Activated CD8-positive, alpha-beta T cell treated with anti-CD3 and anti-CD28 coated beads, Interleukin-2, amount 10 ng/mL, durations not matched to agents 7 days and 5 days (primary cell): ENCODE measurements at places on chromosomes 1 and 21.
A peak's percentile ranks its signal among the peaks of the same experiment; 100 is the strongest.

DNA sequence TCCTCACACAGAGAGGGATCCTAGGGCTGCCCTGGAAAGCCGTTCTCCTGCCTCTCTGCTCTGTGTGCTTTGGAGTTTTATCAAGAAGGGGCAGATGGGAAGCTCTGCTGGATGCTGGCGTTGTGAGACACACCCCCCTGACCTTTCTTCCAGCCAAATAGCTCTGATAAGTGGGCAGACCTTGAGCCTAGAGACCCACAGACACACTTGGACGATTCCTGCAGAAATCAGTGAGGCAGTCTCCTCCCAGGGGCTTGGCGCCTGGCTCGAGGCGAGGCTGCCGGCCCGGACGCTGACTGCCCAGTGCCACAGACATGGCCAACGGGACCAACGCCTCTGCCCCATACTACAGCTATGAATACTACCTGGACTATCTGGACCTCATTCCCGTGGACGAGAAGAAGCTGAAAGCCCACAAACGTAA is at the start of gene MRAP:
MRAP (plus strand) TSS at position 198 of the 424 bp plus-strand sequence; CDS start at position 315, 117 bp downstream.
- no peak for DNase-seq
- no peak within 1 kb of the TSS for H3K27ac ChIP-seq
- H3K4me3 ChIP-seq = no peak within 1 kb of the TSS

- no peak for DNase-seq
- no peak overlapping the region for H3K27ac ChIP-seq
- no peaks in the 10 kb centered on the region for H3K27me3 ChIP-seq
- H3K4me3 ChIP-seq = no peak overlapping the region
- H3K4me1 ChIP-seq = peaks cover 11% of the 10 kb centered on the region
Observed at GRCh38 chr21:38813547-38813946, 7.8 kb downstream of the ETS2 start.

DNA sequence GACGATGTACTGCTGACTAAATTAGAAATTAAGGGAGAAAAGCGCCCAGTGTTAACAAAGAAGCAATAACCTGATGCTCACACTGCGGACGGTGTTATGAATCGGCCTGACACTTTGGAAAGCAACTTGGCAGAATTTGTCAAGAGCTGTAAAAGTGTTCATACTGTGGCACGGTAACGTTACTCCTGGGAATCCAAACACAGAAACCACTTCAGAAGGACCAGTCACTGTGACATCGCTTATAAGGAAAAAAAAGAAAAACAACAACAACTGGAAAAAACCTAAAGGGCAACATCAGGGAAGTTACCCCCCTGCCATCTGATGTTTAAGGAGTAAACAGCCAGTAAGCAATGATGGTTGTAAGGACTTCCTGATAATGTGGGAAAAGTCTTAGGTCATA is 27.7 kb downstream of the CAPZB start:
- H3K27ac ChIP-seq = no peak overlapping the region
- H3K27me3 ChIP-seq = no peaks in the 10 kb centered on the region
- H3K4me1 ChIP-seq = peaks cover 83% of the 10 kb centered on the region
- peaks cover 32% of the 10 kb centered on the region for H3K36me3 ChIP-seq
- no peak overlapping the region for H3K4me3 ChIP-seq

- H3K4me3 ChIP-seq = no peak overlapping the region
- no peak overlapping the region for H3K27ac ChIP-seq
- H3K4me1 ChIP-seq = peaks cover 16% of the 10 kb centered on the region
Observed at GRCh38 chr21:42310411-42311001, 4.7 kb downstream of the TFF3 start.

- no peak overlapping the region for H3K4me3 ChIP-seq
- DNase-seq = no peak
- H3K36me3 ChIP-seq = peaks cover 1% of the 10 kb centered on the region
- no peak overlapping the region for H3K27ac ChIP-seq
Observed at GRCh38 chr1:150789396-150789795, 18.7 kb downstream of the CTSK start.

- H3K27ac ChIP-seq = no peak within 1 kb of the TSS
- peak within 1 kb of the TSS; percentile 65 for H3K4me3 ChIP-seq
- H3K36me3 ChIP-seq = no peaks in the 10 kb centered on the region
- H3K27me3 ChIP-seq = peaks cover 13% of the 10 kb centered on the region
- peak; percentile 52 for DNase-seq
Observed at GRCh38 chr1:6260961-6261614, at the start of gene GPR153. TSS of gene GPR153 (minus strand) at chr1:6261098. CDS start at chr1:6254905, 6,193 bp downstream.

GRCh38 chr1:37764888-37765441 is at the start of gene EPHA10:
TSS of gene EPHA10 (minus strand) at chr1:37765120. CDS start at chr1:37765066, 54 bp downstream.
- H3K27ac ChIP-seq = no peak within 1 kb of the TSS
- peaks cover 5% of the 10 kb centered on the region for H3K4me1 ChIP-seq
- DNase-seq = no peak
- H3K4me3 ChIP-seq = no peak within 1 kb of the TSS

GRCh38 chr1:81452693-81453366 is 347.9 kb upstream of the ADGRL2 start:
- H3K4me3 ChIP-seq = no peak overlapping the region
- no peak overlapping the region for H3K27ac ChIP-seq
- DNase-seq = no peak

DNA sequence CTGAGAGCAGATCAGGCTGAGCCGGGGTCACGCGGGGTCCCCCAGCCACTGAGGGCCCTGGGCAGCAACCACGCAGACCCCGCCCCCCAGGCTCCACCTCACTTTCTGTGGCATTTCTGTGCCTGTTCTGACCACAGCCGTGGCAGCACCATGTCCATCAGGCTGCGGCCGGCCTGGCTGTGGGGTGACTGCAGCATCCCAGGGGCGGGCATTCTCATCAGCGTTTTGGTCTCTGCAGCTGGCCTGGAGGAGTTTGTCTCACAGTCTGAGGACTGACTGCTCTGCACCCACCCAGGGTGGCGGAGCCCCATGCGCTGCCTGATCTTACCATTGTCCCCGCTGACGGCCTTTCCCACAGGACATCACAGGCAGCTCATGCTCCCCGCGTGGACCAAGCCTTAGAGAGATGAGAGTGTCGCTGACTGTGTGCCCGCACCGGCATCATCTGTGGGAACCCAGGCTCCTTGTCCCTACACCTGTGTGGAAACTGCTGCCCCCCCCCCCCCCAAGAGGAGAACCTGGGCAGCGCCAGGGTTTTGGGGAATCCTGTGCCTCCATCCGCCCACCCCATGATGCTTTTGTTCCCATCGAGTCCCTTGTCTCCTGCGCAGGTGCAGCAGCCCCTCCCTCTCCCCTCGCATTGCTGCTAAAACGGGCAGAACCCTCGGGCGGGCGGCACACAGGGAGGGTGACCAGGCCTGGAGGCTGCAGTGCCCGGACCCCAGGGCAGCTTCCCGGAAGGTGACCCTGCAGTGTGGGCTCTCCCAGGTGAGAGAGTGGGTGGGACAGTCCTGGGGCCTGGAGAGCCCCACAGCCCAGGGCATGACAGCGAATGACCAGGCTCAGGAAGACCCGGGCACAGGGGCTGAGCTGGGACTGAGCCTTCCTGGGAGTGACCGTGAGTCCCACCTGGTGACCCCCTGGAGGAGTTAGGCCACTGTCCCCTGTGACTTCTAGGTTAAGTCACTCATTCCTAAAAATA is 1.8 kb downstream of the KRTAP10-1 start:
- no peak overlapping the region for H3K4me3 ChIP-seq
- DNase-seq = no peak
- H3K27me3 ChIP-seq = peaks cover 3% of the 10 kb centered on the region
- H3K27ac ChIP-seq = no peak overlapping the region

GRCh38 chr1:10607228-10607627 is 132.5 kb downstream of the PEX14 start:
- no peak overlapping the region for H3K4me3 ChIP-seq
- H3K36me3 ChIP-seq = peaks cover 4% of the 10 kb centered on the region
- no peak overlapping the region for H3K27ac ChIP-seq
- H3K27me3 ChIP-seq = no peaks in the 10 kb centered on the region
- no peaks in the 10 kb centered on the region for H3K4me1 ChIP-seq
- no peak for DNase-seq

DNA sequence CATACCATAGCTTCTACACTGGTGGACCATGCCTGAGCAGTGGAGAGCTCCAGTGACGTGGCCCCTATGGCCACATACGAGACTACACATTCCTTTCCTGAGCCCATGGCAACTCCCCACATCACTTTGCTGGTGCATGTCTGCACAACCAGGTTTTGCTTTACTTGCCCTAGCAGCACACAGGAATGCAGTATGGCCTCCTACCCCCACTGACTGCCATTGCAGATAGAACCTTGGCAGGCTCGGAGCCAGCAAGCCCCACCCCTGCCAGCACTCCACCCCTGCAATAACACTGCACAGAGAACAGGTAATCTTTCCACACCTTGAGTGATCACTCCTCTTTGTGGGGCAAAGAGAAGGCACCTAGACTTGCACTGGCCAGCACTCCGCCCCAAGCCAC is 531.9 kb upstream of the CAMK1G start:
- no peak overlapping the region for H3K4me3 ChIP-seq
- no peaks in the 10 kb centered on the region for H3K36me3 ChIP-seq
- no peak for DNase-seq
- H3K27ac ChIP-seq = no peak overlapping the region
- H3K4me1 ChIP-seq = no peaks in the 10 kb centered on the region

- H3K36me3 ChIP-seq = no peaks in the 10 kb centered on the region
- no peaks in the 10 kb centered on the region for H3K4me1 ChIP-seq
- no peak overlapping the region for H3K4me3 ChIP-seq
- H3K27me3 ChIP-seq = no peaks in the 10 kb centered on the region
Observed at GRCh38 chr1:180863158-180863775, 49.4 kb upstream of the KIAA1614 start.

GRCh38 chr1:40382108-40382460 is 8.6 kb downstream of the SMAP2 start:
- peaks cover 51% of the 10 kb centered on the region for H3K36me3 ChIP-seq
- peaks cover 89% of the 10 kb centered on the region for H3K4me1 ChIP-seq
- DNase-seq = no peak
- peak overlapping the region; percentile 99 for H3K27ac ChIP-seq

DNA sequence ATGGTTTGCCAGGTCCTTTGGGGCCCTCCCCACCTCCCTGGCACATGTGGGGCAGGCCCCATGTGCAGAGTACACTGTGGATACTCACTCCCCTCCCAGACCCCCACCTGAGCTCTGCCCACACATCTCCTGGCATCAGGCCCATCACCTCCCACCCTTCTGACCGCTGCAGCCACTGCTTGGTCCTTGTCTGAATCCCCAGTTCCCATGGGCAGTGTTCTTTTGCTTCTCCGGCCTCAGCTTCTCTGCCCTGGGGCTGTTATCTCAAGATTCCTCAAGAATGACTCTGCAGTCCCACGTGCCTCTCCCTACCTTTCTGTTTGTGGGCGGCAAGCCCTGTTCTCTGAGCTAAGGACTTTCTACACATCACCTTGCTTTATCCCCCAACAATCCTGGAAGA is 187.7 kb upstream of the EDN2 start:
- no peak for DNase-seq
- H3K27me3 ChIP-seq = no peaks in the 10 kb centered on the region
- peak overlapping the region; percentile 90 for H3K27ac ChIP-seq
- H3K4me1 ChIP-seq = peaks cover 92% of the 10 kb centered on the region

- DNase-seq = no peak
- no peaks in the 10 kb centered on the region for H3K4me1 ChIP-seq
- H3K27ac ChIP-seq = no peak overlapping the region
- H3K27me3 ChIP-seq = no peaks in the 10 kb centered on the region
- no peaks in the 10 kb centered on the region for H3K36me3 ChIP-seq
- H3K4me3 ChIP-seq = no peak overlapping the region
Observed at GRCh38 chr1:177444997-177445746, 274.4 kb downstream of the BRINP2 start.

DNA sequence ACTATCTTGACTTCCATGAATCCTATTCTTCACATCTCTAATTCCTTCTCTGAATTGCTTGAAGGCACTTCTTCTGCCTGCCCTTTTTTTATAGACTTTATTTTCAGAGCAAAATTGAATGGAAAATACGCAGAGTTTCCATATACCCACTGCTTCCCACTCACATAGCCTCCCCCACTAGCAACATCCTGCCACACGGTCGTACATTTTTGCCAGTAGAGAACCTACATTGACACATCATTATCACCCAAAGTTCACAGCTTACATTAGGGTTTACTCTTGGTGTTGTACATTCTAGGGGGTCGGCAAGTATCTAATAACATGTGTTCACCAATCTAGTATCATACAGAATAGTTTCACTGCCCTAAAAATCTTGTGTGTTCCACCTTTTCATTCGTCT is 12.3 kb downstream of the EEIG2 start:
- H3K36me3 ChIP-seq = peaks cover 6% of the 10 kb centered on the region
- H3K4me3 ChIP-seq = no peak overlapping the region
- no peak for DNase-seq
- no peak overlapping the region for H3K27ac ChIP-seq

GRCh38 chr21:41121785-41122415 is 46.1 kb upstream of the BACE2 start:
- H3K36me3 ChIP-seq = no peaks in the 10 kb centered on the region
- peak; percentile 81 for DNase-seq
- H3K27me3 ChIP-seq = no peaks in the 10 kb centered on the region
- no peak overlapping the region for H3K4me3 ChIP-seq

DNA sequence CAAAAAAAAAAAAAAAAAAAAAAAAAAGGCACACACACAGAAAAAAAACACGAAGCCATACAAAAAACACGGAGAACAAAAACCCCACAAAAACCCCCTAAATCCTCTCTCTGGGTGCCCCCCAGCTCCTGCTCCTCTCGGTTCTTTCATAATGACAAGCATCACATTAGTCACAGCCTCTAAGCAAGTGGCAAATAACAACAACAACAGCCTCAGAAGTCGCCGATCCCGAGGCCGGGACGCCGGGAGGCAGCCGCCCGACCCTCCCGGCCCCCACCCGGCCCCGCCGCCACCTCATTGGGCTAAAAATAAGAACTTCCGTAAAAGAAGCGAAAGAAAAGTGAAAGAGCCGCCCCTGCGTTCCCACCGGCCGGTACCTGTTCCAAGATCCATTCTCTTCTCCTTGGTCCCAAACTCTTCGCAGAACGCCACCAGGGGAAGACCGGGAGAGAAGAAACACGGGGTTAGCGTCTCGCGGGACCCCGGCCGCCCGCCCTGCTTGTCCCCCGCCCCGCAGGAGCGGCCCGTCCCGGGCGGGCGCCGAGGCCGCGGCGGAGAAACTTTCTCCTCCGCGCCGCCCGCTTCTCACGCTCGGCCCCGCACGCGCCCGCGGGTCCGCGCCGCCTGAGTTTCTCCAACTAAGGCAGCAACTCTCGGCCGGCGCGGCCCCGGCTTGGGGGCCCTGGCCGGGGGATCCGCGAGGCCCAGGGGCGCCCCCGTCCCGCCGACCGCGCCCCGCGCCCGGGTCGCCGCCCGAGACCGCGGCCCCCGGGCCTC is 102.8 kb downstream of the CASZ1 start:
- peak; percentile 60 for DNase-seq
- H3K27ac ChIP-seq = peak overlapping the region; percentile 82
- H3K4me1 ChIP-seq = peaks cover 20% of the 10 kb centered on the region
- H3K36me3 ChIP-seq = no peaks in the 10 kb centered on the region
- peak overlapping the region; percentile 86 for H3K4me3 ChIP-seq
- peaks cover 11% of the 10 kb centered on the region for H3K27me3 ChIP-seq

- H3K27me3 ChIP-seq = no peaks in the 10 kb centered on the region
- H3K36me3 ChIP-seq = no peaks in the 10 kb centered on the region
- no peak overlapping the region for H3K4me3 ChIP-seq
- no peak overlapping the region for H3K27ac ChIP-seq
- no peak for DNase-seq
- no peaks in the 10 kb centered on the region for H3K4me1 ChIP-seq
Observed at GRCh38 chr21:24197132-24197643, 1410.1 kb downstream of the MRPL39 start.

- no peak overlapping the region for H3K27ac ChIP-seq
- no peaks in the 10 kb centered on the region for H3K27me3 ChIP-seq
Observed at GRCh38 chr1:104238991-104239390, 489.3 kb downstream of the AMY1C start.

GRCh38 chr1:70961374-70961975 is 86.1 kb downstream of the PTGER3 start:
- no peak overlapping the region for H3K27ac ChIP-seq
- no peaks in the 10 kb centered on the region for H3K4me1 ChIP-seq
- DNase-seq = no peak
- no peak overlapping the region for H3K4me3 ChIP-seq
- H3K36me3 ChIP-seq = no peaks in the 10 kb centered on the region

- peaks cover 25% of the 10 kb centered on the region for H3K27me3 ChIP-seq
- DNase-seq = no peak
Observed at GRCh38 chr1:231151811-231152210, 10.0 kb upstream of the TRIM67 start.
